ENCODE measurements at places on chromosomes 11 and 22.

GRCh38 chr11:61446211-61446651 lies 16.3 kb downstream of the SDHAF2 start:
- DNase-seq, result peak; percentile 45

- no peak for DNase-seq
These were observed 83.6 kb upstream of the BDNF start for GRCh38 chr11:27783701-27784355.

DNA sequence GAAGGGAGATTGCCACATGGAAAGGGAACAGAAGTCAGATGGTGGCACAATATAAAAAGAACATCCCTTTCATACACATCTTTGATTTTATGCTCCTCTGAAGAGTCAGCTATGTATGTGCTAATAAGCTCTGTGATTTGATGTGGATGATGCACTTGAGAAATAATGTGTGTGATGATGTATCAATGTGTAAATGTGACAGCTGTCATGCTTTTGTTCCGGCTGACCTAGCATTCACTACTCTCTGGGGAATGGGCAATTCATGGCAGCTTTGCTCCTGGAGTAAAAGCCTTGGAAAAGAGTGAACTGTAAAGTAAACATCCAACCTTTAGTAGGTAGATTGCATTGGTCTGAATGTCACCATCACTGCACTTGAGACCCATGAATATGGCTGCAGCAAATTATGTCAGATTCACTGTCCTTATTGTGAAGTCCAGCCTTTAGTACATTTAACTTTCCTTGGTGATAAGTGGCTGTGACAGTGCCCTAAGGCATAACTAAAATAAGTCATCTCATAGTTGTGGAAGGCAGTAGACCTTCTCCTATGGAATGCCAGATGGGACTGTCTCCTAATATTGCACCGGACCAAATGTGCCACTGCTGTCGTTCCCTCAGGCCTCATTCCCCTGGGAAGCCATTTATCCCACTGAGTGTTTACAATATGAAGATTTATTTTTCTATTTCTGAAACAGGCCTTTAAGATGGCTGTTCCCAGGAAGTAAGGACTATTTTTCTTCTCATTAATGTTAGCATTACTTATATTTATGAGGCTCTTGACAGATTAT lies 178.2 kb upstream of the CCDC90B start:
- DNase-seq, result no peak

DNA sequence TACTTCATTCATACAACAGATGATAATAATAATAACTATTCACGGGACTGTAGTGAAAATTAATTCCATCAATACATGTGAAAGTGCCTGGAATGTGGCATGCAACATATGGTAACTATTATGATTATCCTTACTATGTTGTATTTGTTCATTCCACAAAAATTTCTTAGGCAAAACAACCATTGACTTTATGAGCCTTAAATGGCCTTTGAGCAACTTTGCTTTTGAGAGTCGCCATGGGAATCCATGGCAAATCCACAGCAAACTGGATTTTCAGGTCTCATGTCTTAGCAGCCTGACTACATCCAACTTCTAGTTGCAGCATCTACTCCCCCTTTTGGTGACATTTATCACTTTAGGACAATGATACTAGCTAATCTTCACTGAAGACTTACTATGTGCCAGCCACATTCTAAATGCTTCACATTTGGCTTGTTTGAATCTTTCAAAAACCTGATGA lies 56.8 kb downstream of the SLC1A2 start:
- no peak for DNase-seq

DNA sequence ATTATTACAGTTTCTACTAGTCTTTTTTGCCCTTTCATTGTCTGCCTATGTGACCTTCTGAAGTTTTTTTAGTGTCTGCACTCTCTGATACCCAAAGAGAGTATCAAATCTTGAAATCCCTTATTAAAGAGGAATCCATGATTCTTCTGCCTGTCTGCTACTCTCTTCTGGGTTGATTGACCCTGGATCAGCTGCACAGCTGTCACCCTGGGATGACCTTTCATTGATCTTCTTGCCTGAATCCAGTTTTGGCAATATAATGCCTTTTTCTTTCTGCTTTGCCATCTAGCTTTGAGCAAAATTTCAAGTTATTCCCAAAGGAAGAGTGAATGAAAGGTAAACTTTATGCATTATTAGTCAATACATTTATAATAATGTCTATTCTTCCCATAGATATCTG lies 32.6 kb downstream of the NCAM1 start:
- no peak for DNase-seq

- DNase-seq, result no peak
These were observed 242.2 kb downstream of the DCDC1 start for GRCh38 chr11:31127290-31127689.

DNA sequence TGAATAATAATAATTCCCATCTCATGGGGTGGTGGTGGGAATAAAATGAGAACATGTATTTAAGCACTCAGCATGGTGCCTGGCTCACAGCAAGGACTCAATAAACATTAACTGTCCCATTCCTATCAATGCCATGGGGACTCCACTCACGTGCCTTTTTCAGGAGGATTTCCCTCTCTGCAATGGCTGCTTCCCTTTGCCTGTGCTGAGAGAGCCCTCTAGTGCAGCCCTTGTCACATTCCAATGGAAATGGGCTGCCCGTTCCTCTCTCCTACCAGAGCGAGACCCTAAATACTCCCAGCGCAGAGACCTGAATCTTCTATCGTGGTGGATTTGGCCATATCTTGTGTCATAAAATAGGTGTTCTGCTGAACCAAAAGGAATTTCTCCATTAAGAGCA lies 621.5 kb upstream of the B3GAT1 start:
- DNase-seq, result no peak

DNA sequence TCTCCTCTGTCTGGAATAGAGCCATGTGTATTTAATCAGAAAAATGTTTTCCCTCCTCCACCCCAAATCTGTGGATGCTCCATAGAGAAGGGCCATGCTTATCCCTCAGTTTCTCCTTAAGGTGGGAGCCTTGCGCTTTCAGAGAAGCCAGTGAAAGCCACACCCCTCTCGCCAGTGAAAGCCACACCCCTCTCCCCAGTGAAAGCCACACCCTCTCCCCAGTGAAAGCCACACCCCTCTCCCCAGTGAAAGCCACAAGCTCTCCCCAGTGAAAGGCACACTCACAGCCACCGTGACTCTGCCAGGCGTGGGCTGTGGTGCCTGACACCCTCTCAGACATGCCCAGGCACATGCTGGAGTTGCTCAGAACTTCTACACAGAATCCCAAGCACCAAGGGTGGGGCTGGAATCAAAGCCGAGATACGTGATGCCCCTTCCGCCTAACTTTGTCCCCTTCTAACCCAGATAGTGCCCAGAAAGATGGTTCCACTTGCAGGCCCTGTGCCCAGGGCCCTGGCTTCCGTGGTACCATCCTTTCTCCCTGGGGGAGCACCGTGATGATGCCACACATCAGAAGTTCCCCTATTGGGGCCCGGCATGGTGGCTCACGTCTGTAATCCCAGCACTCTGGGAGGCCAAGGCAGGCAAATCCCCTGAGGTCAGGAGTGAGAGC lies 16.5 kb upstream of the PRR5 start:
- peak; percentile 65 for DNase-seq

GRCh38 chr11:36196411-36196998 lies 92.7 kb downstream of the COMMD9 start:
- DNase-seq, result no peak

GRCh38 chr22:49327411-49328117 lies 500.1 kb downstream of the BRD1 start:
- no peak for DNase-seq

- no peak for DNase-seq
These were observed 27.6 kb downstream of the PLEKHA7 start for GRCh38 chr11:16986434-16987204.

- no peak for DNase-seq
These were observed 12.2 kb downstream of the BDNF start for GRCh38 chr11:27688076-27688475.

DNA sequence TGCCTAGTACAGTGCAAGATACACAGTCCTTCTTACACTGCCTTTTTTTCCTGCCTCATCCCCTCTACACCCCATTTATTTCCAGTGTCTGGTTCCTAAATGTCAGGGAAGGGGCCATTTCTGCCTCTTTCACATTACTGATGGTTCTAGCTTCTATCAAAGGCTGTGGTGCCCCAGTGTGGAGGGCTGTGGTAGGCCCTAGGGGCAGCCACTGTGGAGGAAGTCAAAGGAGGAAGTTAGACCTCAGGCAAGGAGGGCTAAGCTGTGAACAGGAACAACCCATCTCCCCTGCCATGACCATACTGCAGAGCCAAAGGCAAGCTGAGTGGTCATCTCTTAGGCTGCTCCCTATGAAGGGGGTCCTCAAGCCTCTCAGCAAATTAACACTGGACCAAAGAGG lies 81.9 kb upstream of the CRTAM start:
- no peak for DNase-seq

Data from stimulated activated CD8-positive, alpha-beta memory T cell treated with anti-CD3 and anti-CD28 coated beads, Interleukin-7, amount 100 ng/mL, for 1 hour (primary cell).